ENCODE measurements at places on chromosomes 13 and 19.

DNA sequence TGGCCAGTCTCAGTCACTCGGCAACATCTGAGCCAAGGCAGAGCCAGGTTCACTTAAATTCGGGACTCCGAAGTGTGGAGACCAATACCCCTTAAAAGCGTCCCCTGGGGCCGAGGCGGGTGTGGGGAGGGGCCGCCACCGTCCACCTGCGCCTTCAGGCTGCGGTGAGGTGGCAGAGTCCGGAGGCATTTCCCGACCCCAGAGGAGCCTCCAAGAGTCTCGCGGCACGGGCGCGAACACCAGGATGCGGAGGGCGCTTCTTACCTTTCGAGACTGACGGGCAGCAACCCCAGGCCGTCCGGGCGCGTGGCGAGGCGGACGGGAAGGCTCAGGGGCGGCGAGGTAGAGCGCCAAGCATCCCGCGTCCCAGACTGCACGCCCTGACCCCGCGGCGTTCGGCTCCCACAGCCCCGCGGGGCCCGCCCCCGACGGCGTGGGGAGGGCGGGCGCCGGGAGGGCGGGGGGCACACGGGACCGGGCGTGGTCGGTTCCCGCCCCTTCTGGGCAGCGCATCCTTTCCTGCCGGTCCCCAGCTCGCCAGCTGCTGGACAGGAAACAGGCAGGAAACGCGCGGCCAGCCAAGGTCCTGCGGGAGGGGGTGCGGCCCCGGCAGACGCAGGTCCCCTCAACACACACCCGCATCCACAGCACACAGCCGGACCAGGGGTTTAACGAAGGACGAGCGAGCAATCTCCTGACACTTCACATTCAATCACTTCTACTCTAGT lies at the start of gene THSD1:
TSS of gene THSD1 (minus strand) at position 406 of the 728 bp plus-strand sequence. CDS start 3,572 bp downstream, outside the sequence.
- DNase-seq = peak; percentile 66

GRCh38 chr19:45827459-45828093 lies 12.5 kb upstream of the RSPH6A start:
- DNase-seq = no peak

- peak; percentile 91 for DNase-seq
Measured at GRCh38 chr13:110347535-110348308, 40.6 kb downstream of the COL4A2 start.

DNA sequence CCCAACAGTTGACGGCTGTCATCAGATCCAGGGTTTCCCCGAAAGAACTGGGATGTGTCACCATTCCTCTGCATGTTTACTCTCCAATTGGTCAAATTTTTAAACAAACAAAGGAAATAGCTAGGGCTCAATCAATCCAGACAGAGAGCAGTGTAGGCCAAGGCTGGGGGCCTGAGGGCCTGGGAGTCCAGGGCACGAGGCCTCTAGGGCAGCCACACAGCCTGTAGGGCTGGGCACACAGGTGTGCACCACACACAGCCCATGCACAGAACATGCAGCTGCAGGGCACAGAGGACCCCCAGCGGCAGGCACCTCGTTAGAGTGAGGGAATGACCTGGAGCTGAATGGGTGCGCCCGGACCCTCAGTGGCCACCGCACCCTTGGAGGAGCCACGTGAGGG lies 9.5 kb downstream of the MIER2 start:
- DNase-seq = no peak

- DNase-seq = no peak
Measured at GRCh38 chr19:47691782-47692181, 21.4 kb upstream of the EHD2 start.

DNA sequence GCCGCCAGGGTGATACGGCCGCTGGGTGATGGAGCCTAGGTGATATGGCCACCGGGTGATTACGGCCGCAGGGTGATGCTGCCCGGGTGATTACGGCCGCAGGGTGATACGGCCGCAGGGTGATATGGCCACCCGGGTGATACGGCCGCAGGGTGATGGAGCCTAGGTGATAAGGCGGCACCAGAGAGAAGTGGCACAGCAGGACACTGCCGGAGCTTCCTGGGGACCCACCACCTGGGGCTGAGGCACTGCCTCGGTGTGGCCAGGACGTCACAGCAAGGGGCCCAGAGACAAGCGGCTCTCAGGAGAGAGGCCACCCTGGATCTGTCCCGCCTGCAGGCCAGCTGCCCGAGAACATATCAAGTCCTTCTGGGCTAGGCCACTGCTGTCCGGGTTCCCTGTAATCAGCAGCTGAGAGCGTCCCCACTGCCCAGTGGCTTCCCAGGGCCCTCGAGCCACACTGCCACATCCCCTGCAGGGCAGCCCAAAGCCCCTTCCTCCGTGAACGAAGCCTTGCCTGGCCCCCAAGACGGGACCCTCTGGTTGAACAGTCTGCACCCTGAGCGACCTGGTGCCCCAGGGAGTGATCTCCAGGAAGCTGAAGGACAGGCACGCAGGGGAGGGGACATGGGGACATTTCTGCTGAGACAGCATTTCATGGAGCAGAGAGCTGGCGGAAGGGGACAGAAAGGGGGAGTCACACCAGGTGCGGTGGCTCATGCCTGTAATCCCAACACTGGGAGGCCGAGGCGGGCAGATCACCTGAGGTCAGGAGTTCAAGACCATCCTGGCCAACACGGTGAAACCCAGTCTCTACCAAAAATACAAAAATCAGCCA lies 22.1 kb downstream of the ZNF787 start:
- no peak for DNase-seq

DNA sequence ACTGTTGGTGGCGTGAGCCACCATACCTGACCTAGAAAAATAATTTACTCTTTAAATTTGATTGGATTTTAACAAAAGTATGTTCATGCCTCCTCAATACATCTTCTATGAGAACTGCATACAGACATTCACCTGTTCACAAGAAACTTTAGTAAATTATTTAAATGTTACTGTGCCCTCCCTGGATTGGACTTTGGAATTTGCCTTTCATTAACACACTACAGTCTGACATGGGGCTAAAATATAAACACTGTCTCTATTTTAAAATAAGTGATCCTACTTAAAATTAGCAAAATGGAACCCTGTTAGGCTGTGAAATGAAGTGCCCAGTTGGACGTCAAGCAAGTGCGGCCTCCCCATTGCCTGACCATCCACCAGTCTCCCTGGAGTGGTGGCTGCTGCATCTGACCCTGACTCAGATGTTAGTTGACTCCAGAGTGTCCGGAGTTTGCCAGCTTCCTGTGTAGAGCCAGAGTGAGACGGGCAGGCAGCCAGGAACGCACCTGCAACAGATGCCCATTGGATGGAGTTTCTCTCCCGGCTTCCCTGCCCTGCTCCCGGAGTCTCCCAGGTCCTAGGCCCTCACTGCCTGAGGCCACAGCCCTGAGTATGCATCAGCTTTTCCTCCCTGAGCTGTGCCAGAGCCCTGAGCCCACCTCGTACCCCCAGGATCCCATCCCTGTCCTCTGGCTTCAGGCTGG lies 45.9 kb upstream of the ATP11A start:
- no peak for DNase-seq

DNA sequence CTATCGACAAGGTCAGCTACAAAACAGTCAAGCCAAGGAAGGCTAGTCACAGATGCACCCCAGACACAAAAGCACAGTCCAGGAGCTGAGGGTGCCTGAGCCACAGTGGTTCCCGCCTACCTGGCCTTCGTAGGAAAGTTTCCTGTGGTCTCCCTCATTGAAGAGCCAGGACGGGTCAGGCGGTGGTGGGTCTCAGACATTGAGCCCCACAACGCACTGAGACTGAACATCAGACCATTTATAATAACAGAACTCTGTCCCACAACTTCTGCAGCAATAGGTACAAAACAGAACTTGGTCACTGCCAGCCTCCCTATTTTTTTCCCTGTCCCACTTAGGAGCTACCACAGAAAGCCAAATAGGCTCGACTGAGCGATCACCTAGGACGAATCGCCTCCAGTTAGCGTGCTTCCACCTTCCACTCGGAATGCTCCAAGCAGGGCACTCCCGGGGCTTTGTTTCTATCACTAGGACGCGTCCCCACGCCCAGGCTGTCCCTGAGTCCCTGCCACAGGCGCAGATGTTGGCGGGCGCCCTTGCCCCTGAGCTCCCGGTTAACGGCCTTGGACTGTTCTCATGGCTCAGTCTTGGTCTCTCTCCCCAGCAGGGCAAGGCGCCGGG lies 640 bp upstream of the ZNF544 start:
- DNase-seq = no peak

GRCh38 chr13:42906257-42906656 lies 85.8 kb downstream of the EPSTI1 start:
- no peak for DNase-seq

GRCh38 chr19:46068345-46069258 lies 27.8 kb upstream of the IGFL4 start:
- peak; percentile 12 for DNase-seq
